ENCODE measurements at places on chromosomes 16 and 17.

DNA sequence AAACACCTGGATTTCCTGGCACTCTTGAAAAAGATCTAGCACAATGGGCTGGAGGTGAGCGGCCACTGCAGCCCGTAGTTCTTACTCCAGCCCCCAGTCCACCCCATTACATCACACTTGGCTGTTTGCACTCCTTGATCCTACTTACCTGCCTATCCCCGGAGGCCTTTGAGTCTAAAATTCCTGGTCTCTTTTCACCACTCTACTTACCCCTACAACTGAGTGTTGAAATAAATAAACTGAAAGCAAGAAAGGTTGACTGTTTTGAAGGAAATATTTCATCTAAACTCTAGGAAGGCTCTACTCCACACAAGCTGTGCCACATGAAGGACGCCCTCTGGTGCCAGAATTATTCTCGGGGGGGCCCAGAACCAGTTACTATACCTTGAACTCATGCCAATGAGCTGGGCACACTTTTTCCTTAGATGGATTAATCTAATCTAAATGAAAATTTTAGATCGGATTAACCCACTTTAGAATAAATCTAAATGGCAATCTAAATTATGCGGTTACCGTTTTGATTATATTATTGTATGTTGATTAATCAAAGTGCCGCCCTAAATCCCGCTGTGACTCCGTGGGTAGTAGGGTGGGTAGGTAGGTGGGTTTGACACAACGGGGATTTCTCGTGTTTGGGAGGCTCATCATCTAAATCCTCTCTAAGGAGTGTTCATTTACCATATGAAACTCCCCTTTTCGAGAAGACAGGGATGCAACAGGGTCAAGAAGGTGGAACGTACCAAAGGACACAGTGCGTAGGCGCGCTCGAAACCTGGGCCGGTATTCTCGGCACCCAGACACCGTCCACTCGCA lies 651 bp upstream of the EIF1 start:
- peak; percentile 44 for DNase-seq

DNA sequence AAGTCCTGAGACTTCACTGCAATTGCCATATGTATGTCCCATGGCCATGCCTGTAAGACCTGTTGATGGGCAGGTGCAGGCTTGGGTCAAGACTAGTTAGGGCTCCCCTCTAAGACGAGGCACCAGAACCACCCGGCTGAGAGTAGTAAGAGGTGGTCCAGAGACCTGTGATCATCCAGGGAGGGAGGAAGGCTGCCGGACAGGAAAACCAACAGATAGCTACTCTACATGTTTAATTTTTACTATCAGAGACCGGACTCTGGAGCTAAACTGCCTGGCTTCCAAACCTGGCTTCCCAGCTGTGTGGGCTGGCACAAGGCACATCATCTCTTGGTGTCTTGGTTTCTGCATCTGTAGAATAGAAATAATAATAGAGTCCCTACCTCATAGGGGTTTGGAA lies 73.0 kb downstream of the ERCC4 start:
- no peak for DNase-seq

DNA sequence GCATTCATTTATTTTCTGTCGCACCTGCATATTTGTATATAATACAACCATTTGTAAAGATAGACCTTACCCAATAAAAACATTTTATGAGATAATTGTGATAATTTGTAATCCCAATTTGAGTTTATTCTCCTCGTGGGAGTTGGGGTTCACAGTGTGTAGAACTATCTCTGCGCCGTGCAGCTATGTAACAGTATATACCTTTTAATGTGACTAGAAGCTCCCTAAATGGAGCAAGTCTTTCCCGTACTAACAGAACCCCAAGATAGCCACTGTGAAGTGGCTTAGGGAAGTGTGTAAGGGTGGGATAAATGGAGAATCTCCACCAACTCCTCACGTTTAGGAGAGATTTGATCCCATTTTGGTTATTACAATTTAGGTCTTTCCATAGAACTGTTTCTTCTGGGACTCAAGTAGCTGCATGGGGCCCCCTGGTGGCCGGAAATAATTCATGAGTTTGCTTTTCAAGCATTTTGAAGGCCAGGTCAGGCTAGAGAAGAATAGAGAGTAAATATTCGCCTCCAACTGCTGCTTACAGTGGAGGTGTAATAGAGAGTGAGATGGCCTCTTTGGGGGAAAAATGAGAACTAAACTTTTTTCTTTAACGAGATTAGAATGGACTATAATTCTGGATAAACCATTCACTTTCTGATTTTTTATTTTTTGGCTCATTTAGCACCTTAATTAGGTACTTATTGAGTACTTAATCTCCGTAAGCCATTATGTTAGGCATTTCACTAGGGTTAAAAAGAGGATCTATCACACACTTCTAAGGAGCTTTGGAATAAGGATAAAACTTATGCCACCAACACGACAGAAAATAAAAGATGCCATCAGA lies 4.5 kb downstream of the TMEM100 start:
- peak; percentile 66 for DNase-seq

GRCh38 chr16:22284637-22285036 lies 12.6 kb upstream of the POLR3E start:
- no peak for DNase-seq

- no peak for DNase-seq
These were observed 158.8 kb downstream of the CDH8 start for GRCh38 chr16:61877436-61877835.

DNA sequence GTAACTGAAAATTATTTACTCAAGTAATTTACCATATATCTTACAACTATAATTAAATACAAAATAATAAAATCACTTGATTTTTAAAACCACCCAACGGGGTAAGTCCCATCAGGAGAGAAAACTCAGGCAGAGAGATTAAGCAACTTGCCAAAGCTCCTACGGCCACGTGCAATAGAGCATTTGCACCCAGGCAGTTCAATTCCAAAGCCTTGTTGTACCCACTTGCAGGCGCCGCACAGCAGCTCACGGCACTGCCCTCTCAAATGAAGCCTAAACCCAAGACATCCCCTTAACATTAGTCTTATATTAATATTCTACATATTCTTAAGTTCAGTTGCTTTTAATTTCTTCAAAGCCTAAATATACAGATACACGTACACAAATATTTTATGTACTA lies 75.7 kb downstream of the SPAG9 start:
- DNase-seq = no peak

GRCh38 chr16:89422905-89423630 lies 67.3 kb downstream of the ANKRD11 start:
- no peak for DNase-seq

DNA sequence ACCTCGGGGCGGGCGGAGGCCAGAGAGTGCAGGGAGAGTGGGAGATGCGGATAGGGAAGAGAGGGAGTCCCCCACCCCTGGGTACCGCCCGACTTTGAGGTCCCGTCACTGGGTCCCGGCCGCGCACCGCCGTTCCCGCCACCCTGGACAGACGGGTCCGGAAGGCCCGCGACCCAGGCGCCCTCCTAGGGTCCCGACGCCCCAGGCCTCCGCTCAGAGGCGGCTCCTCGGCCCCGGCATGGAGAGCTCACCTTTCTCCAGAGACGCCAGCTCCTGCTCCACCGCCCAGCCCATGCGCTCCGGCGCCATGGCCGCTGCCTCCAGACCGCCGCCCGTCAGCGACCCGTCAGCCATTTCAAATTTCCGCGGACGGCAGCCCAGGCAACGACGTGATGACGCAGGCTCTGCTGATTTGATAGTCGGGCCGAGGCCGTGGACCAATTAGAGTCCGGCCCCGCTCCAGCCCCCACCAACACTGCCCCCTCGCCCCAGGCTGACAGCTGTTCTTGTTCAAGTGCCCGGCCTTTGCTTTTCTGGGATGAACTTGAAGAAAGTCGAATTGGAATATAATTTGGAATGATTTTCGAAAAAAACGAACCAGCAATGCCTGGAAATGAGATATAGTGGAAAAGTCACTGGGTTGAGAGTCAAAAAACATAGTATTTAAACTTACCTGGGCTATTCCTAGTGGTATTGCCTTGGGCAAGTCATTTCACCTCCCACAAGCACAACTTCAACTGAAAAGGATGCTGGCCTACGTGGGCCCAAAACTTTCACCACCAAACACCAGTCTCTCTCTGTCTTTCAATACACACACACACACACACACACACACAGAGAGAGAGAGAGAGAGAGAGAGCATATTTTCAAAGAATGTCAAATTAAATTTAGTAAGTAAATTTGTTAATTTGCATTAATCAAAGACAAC lies at the start of gene SHCBP1:
TSS of gene SHCBP1 (minus strand) at position 374 of the 928 bp plus-strand sequence. CDS start at position 354, 20 bp downstream.
- peak; percentile 82 for DNase-seq

- DNase-seq = no peak
These were observed 26.0 kb upstream of the MRC2 start for GRCh38 chr17:62601471-62601870.

DNA sequence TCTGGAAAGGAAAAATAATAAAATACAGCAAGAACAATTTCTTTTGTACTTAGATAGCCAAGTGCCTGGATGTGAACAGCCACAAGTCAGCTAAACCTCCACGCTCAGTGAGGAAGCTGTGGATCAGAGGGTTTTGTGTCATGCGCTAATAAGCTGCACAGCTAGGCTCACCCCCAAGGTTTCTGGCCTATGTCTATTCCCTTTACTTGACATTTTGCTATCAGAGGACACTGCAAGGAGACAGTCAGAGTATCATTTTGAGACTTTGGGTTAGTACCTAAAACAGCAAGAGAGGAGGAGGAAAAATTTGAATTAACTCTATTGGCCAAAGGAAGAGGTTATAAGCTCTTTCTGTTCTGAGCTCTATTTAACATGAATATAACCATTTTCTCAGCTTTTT lies 139.3 kb downstream of the KCNJ2 start:
- DNase-seq = no peak

GRCh38 chr17:48563867-48564187 lies 14.3 kb downstream of the HOXB4 start:
- DNase-seq = no peak

GRCh38 chr17:42422412-42422957 lies 571 bp downstream of the CAVIN1 start:
- no peak for DNase-seq

DNA sequence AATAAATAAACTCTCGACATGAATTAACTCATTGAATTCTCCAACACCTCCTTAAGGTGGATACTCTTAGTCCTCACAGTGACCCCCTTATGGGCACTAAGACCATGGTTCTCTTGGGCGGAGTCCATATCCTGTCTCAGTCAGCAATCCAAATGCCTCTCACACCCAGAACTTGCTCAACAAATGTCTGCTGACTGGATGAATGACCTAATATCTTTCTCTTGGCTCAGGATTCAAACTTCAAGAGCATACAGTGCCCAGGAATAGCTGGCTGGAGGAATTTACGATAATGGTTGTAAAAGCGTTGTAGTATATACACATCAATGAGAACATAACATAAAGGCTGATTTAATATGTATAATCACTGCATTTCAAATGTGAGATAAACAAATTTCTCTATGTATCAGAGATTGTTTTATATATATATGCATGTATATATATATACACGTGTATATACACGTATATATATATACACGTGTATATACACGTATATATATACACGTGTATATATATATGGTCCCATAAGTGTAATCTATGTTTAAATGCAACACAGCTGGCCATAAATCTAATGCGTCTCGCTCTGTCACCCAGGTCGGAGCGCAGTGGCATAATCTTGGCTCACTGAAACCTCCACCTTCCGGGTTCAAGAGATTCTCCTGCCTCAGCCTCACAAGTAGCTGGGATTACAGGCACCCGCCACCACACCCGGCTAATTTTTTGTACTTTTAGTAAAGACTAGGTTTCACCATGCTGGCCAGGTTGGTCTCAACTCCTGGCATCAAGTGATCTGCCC lies 6.5 kb upstream of the UBB start:
- no peak for DNase-seq

- DNase-seq = no peak
These were observed 23.2 kb upstream of the NPTX1 start for GRCh38 chr17:80499560-80499959.

DNA sequence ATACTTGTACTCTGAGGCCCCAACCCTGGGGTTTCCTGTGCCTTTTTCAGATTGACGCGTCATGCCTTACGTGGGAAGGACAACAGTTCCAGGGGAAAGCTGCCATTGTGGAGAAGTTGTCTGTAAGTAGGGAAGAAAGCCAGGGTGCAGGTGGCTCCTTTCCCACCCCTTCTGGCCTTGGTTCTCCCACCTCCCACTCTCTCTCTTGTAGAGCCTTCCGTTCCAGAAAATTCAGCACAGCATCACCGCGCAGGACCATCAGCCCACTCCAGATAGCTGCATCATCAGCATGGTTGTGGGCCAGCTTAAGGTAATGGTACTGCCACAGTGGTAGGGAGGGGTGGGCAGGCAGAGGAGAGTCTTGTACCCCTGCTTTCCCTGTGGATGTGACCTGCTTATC lies 4.6 kb upstream of the EDC4 start:
- no peak for DNase-seq

DNA sequence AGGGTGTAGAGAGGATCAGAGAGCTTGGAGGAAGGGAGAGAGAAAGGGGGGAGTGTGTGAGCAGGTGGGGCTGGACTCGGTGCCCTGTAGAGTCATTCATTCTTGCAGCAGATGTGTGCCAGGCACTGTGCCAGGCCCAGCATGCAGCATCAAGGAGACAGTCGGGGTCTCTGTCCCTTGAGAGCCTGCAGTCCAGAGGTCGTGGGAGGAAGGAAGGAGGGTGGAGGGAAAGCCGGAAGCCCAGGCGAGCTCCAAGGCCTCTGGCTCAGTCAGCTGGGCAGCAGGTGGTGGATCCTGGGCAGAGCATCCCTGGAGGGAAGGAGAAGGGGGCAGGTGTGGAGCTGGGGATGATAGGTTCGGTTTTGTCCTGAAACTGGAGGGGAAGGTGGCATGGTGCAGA lies 27.5 kb downstream of the EPN2 start:
- DNase-seq = no peak
